ENCODE measurements at places on chromosomes 13 and 19.

DNA sequence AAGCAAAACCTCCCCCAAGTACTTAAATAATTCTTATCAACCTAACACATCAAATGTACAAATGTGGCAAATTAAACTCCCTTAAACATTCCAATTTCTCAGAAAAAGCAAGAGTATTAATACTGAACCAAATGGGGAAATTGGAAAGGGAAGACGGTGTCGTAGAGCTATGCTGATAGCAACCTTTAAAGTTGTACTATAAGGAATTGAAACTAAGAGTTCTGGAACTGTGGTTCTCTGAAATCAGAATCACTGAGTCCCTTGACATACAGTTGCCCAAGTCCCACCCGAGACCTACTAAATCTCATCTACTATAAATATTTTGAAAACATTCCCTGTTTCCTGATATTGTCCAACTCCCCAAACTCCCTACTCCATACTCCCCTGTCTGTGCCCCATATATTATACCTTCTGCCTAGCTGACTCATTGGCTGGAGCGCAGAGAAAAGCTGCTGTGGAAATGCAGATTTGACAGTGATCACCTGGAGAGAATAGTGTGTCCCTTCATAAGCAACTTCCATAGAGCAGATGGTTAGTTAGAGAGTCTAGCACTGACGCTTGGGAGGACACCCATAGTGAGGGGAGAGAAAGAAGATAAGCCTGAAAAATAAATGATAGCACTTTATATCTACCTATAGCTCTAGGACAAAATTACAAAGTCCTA, 51.4 kb upstream of the ITM2B start:
- no peak for DNase-seq

DNA sequence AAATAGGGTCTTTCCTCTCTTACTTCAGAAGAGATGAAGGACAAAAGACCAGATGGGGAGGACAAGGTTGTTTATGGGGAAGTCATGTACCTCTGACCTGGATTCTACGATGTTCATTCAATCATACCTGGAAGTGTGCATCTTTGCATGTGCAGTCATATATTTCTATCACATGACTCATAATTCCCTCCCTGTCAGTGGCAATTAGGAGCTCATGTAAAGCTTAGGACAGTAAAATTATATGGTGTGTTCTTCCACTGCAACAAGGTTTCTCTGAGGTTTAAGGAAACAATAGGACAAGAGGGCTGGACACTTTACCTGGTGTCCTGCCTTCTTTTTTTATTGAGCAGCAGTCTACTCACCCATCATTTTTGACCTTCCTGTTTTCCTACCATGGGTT, 19.8 kb downstream of the CEACAM7 start:
- no peak for DNase-seq

- peak; percentile 88 for DNase-seq
These were observed 130.3 kb upstream of the SERP2 start for GRCh38 chr13:44243198-44243857.

- DNase-seq = no peak
These were observed 42.0 kb upstream of the GGACT start for GRCh38 chr13:100630555-100630954.

GRCh38 chr19:54035215-54036178, 28.2 kb downstream of the VSTM1 start:
- peak; percentile 32 for DNase-seq

Measured in PC-9 (cell line).